ENCODE measurements at places on chromosomes 6 and 20.
A peak's percentile ranks its signal among the peaks of the same experiment; 100 is the strongest.

- DNase-seq: no peak
Measured at GRCh38 chr6:121559611-121560269, 124.3 kb downstream of the GJA1 start.

GRCh38 chr20:50592282-50593004 lies 82.3 kb downstream of the PTPN1 start:
- DNase-seq: no peak

DNA sequence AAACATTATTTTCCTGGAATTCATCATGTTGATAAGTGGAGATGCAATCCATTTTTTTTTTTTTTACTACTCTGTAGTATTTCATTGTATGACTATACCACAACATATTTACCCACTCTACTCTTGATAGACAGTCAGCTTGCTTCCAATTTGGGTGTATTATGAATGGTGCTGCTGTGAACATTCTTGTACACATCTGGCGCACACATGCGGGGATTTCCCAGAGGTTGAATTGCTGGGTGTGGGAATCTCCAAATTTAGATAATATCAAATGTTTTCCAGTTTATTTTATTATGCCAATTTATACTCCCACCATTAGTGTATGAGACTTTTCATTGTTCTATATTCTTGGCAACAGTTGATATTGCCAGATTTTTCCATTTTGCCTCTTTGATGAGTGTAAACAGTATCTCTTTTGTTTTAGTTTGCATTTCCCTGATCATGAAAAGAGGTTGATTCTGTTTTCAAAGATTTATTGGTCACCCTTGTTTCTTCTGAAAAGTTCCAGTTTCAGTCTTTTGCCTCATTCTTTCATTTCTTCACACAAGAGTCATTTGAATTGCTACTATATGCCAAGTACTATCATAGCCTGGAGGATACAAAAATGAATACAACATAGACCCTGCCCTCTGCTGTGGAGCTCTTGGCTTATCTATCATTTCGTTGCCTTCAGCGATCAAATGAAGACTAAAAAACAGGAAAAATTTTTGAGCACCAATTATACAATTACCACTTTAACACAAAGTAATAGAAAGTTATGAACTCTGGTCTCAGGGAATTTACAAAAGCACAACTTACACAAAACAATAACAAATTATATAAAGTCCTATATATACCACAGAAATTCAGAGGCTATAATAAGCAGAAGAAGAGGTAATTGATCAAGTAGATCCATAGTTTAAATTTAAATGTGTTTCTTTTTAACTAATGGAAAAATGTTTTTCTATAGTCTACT lies 17.1 kb upstream of the NCOA7 start:
- DNase-seq: no peak

DNA sequence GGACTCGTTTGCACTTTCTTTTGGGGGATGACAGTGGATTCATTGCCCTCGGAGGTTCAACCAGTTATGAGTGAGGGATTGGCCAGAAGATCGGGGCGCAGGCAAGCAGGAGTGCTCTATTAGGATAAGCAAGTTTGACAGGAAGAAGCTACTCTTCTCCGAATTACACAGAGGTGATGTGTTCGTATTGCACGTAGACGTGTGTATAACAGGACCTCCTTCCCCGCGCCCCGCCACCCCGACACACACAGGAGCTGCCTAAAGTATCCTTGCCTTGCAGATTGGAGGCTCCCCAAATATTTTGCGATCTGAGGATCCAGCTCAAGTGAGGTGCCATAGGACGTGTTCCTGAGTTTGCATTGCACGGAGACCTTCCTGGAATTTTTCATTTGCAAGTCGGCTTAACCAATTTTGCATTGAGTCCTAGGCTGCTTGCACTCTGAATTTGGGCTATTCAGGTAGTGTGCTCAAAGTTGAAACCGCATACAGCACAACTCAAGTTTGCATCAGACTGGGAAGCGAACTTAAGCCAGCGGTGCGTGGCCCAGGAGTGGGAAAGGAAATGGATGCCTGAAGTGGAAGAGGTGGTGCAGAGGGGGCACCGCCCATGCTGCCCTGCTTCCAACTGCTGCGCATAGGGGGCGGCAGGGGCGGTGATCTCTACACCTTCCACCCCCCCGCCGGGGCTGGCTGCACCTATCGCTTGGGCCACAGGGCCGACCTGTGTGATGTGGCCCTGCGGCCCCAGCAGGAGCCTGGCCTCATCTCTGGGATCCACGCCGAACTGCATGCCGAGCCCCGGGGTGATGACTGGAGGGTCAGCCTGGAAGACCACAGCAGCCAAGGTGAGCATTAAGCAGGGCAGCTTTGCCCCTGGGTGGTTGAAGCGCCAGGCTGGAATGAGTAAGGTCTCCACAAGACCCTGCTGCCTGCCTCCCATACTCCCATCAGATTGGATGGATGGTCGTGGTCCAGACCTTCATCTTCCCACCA lies 770 bp downstream of the TCF19 start:
- DNase-seq: peak; percentile 30

- peak; percentile 80 for DNase-seq
Measured at GRCh38 chr6:26097268-26097875, 10.1 kb downstream of the HFE start.
